Stimulated activated CD4-positive, alpha-beta T cell treated with anti-CD3 and anti-CD28 coated beads, TNF-alpha, amount 100 ng/mL, for 24 hours (primary cell): ENCODE measurements at places on chromosomes 13 and 19.
A peak's percentile ranks its signal among the peaks of the same experiment; 100 is the strongest.

DNA sequence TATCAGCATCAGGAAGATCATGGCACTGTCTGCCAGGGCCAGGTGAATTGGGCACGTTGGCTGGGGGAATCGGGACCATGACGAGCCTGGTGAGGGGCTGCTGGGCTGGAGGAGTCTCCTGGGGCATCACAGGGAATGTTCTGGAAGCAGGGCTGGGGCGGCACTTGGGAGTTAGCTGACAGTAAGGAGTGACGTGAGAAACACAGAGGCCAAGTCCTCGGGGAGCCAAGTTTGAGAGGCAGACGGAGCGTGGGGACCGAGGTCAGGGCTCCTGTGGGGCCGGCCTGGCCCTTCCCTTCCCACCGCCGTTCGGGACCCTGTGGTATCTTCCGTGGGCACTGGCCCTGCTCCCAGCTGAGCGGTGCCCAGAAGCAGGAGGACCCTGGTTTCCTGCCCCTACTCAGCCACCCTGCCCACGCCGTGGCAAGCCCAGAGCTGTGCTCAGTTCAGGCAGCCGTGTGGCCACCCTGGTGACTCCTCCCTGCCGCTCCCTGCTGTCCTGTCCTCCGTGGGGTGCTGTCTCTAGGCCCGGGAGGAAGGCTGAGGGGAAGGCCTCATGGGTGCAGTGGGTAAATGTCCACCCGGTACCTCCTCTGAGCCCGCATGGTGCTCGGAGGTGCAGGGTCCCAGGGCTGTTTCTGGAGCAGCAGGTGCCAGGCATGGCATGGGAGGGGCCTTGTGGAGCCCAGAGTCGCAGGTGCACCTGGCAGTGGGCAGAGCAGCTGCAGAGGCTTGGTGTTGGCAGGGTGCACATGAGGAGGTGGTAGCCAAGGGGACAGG is 25.2 kb downstream of the CRTC1 start:
- no peak for DNase-seq

DNA sequence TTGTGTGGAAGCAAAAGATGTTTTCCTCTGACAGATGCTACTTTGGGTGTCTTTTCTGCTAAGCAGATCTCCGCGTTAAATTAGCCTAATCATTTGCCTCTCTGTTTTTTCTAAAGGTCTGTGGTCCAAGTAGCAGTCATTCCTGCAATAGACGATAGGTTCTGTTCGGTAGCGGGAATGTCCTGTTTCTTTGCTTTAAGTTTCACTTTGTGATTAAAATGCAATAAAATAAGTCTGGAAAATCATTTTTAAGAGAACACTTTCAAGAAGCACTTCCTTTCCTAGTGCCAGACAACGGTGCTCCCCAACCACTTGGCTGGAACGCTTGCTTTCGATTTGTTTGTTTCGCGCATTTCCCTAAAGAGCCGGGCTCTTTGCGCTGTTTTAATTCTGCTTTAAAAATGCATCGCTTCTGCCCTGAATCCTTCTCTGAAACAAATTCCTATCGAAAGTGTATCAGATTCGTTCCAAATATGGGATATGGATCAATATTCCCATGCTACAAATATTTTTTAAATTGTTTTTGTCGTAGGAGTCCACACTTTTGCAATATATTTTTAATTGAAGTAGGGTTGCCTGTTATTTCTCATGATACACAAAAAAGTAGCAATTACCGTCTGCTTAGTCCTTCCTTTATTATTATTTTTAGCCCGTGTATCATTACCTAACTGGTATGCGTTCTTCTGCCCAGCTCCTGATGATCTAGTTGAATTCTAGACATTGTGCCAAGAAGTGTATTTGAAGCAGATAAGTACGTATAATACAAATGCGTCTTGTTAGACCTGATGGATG is 14.2 kb downstream of the ZIC2 start:
- DNase-seq = no peak

DNA sequence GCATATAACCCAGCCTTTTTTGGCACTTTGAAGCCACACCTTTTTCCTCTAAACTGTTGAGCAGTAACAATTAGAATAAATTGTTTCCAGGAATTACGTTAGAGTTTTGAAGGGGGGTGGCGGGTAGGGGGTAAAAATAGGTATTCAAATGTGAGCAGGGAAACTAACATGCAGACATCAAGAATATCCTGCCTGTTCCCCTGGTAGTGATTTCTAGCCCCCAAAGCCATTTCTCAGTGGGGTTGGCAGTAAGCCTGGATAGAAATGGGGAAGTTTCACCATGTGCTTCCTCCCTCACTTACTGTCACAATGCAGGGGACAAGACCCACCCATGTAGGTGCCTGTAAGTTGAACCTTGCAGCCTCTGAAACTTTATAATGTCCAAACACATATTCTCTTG is 3.8 kb downstream of the DOCK9 start:
- no peak for DNase-seq

DNA sequence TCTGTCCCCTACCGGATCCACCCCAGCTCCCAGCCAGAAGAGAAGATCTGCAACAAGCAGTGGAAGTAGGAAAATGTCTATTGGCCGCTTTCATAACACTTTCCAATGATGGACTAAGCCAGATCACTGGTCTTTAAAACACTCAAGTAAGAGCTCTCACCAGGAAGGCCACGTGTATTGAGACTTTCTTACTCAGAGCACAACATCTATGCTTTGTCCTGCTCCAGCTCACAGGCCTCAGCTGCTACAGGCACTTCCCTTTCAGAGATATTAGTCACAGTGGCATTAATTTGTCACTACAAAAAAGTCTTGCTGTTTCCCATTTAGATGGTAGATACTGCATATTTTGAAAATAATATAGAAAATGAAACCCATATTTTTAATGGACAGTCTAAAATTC is 164.2 kb downstream of the ABCC4 start:
- no peak for DNase-seq

DNA sequence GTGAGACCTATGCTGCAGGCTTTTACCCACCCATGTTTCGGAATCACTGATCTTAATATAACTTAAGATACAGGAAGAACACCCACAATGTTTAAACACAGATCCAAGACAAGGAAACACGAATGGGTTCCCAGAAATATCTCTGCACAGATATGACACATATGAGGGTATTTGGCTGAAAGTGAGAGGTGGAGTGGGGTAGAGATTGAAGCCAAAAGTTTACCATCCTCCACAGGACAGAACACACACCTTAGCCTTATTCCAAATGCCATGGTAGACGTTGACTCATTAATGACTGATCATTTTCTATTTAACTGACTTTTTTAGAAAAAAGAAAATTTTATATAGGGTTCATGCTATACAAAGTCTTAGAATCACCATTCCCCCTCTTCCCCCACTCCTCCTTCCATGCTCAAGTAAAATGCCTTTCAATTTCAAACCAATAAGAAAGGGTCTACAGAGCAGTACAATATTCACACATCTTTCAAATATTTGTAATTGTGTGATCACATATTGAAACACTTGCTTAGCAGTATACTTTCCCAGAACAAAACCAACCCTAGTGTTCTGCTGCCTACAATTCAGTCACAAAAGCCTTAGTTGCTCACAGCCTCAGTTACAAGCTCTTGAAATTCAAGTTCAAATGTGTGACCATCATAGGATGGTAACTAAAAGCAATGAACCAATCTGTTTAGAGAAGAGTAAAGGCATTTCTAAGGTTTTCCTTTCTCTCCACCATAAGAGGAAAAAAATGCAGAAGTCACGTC is 11.8 kb upstream of the DOCK9 start:
- DNase-seq = no peak

DNA sequence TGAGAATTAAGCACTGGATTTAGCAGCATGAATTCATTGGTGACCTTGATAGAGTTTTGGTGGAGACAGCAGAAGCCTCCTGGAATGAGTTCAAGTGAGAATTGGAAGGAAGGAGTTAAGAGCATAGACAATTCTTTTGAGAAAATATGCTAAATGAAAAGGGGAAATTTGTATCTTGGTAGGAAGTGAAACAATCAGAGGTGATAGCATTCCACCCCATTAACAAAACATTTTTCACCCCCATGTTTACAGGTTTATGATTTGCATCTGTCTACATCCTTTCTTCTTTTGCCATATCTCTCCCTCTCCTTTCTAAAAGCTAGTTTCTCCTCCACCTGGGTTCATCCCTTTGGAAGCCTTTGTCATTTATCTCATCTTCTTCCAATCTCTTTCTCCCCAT is 27.5 kb downstream of the LNX2 start:
- no peak for DNase-seq

DNA sequence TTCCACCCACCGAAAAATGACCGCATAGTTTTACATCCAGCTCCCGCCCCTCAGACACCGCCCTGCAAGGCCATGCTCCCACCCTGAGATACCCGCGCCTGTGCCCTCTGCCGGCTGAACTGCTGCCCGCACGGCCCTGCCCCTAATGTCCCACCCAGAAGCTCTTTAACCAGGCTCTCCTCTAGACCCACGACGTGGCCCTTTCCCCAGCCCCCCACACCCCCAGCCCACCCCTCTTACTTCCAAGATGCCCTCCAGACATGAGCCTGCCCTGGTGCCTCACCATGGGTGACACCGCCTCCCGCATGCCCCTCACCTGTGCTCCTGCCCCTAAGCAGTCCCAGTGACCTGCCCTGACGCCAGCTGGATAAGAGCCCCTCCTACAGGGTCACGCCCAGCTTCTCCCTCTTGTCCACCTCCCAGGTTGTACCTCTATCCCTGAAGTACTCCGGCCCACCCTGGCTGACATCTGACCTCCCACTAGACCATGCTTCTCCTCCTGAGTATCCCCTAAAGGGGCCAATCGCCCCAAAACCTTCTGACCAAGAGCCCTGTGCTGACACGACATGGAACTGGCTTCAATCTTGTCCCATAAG is 51.2 kb downstream of the COLGALT1 start:
- DNase-seq = no peak

DNA sequence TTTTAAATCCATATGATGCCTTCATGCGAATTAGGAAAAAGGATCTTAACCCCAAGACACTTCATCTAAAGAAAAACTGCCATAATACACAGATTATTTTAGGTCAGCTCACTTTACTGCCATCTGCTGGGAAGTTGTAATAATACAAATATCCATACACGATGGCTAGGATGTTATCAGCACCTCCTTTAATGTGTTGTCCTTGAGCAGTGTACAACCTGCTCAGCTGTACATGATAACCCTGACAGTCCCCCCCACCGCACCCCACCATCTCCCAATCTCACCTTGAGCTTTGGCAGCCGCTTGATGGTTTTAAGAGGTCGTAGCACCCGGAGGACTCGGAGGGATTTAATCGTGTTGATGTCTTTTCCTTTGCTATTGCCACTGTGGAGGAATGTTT is 112.2 kb downstream of the IER2 start:
- DNase-seq = no peak

DNA sequence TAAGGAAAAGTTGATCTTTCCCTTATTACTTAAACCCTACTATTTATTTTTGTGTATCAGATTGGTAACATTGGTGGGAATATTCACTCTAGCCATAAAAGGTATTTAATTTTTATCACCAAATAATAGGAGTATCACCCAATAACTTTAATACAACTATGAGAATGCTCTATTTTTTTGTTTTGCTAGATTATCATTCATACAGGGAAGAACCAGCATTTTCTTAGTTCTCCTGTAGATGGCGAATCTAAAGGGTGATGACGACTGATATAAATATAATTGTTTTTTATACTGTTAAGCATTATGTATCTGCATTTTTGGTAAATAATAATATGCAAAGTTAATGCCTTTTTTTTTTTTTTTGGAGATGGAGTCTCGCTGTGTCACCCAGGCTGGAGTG is 7.9 kb upstream of the FRY start:
- DNase-seq = no peak

GRCh38 chr19:46710687-46711086 is 6.2 kb downstream of the PRKD2 start:
- no peak for DNase-seq

DNA sequence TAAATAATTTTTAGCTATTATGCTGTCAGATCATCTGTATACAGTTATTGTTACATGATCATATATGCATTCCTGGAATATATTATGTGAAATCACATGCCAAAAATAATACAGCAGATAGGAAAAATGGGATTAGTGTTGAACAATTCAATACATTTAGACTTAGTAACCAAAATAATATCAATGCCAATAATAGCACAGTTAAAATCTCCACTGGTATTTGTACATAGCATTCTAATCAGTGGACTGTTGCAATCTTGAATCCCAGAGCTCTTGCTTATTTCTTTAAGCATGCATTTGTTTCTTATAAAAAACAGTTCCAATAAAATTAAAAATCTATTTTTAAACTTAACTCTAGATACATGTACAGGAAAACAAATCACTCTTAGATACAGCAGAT is 2772.2 kb downstream of the PCDH9 start:
- DNase-seq = no peak

DNA sequence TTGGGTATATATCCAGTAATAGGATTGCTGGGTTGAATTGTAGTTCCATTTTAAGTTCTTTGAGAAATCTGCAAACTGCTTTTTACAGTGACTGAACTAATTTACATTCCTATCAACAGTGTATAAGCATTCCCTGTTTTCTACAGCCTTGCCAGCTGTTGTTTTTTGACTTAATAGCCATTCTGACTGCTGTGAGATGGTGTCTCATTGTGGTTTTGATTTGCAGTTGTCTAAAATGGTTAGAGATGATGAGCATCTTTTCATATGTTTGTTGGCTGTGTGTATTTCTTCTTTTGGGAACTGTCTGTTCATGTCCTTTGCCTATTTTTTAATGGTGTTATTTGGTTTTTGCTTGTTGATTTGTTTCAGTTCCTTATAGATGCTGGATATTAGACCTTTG is 4.0 kb upstream of the ZNF222 start:
- DNase-seq = no peak

GRCh38 chr13:64936879-64937278 is 2293.3 kb downstream of the PCDH9 start:
- DNase-seq = no peak

- DNase-seq = no peak
Observed at GRCh38 chr13:21032656-21033055, 28.7 kb downstream of the LATS2 start.

DNA sequence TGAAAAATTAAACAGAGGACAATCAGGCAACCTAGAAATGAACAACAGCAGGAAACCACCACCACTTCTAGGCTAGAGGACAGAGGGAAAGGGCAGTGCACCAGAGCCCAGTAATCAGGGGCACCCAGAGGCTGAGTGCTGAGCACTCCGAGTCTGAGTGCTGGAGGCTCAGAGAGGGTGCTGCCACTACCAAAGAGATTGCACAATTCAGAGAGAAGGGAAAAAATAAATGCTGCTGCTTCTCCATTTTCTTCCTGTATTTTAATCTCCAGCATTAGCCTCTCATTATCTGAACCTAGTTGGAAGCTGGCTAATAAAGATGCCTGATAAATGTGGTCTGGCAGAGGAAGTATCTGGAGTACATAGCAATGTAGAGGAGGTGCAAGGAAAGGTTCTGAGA is 11.8 kb upstream of the ZNF175 start:
- no peak for DNase-seq

GRCh38 chr19:10701955-10702525 is 801 bp downstream of the QTRT1 start:
- DNase-seq = peak; percentile 9
